Activated naive CD8-positive, alpha-beta T cell treated with anti-CD3 and anti-CD28 coated beads for 36 hours (primary cell): ENCODE measurements at places on chromosomes 16 and 17.

- no peak for DNase-seq
Measured at GRCh38 chr16:86079255-86079885, 180.4 kb downstream of the IRF8 start.

DNA sequence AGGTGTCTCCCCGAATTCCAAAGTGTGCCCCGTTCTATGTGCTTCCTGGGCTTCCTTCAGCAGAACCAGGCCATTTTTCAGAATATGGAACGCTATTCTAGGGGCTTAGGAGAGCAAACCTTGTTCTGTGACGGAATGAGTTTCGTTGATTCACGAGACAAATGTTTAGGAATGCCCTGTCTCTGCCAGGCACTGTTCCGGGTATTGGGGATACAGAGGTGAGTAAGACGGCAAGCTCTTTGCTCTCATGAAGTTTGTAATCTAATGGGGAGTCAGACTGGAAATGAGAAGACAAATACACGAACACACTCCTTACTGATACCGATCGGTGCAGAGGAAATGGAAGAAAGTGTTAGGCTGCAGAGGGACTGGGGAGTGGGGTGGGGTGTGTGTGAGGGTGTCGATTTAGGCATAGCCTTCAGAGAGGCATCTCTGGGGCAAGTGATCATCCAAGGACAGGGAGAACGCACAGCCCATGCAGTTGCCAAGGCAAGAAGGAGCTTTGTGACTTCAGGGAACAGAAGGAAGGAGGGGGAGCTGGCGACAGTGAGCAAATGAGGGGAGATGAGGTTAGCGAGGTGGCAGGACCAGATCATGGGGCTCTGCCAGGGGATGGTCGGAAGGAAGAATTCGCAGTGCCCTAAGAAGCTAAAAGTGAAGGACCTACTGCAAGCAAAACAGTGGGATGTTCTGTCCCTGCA, 189.6 kb downstream of the MSI2 start:
- no peak for DNase-seq

DNA sequence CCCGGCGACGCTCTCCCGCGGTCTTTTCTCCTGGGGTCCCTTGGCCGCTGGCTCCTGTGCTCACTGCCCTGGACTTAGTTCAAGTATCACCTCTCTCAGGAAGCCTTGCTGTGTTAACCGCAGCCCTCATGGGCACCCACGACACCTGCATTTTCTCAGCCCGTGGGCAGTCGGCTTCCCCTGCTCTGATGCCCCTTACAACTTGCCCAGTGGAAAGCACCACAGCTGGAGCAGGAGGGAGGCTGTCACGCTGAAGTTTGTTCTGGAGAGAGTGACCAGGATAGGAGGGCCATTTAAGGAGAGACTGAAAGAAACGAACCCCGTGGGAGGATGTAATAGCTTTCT, 395 bp downstream of the STXBP4 start:
- peak; percentile 32 for DNase-seq

DNA sequence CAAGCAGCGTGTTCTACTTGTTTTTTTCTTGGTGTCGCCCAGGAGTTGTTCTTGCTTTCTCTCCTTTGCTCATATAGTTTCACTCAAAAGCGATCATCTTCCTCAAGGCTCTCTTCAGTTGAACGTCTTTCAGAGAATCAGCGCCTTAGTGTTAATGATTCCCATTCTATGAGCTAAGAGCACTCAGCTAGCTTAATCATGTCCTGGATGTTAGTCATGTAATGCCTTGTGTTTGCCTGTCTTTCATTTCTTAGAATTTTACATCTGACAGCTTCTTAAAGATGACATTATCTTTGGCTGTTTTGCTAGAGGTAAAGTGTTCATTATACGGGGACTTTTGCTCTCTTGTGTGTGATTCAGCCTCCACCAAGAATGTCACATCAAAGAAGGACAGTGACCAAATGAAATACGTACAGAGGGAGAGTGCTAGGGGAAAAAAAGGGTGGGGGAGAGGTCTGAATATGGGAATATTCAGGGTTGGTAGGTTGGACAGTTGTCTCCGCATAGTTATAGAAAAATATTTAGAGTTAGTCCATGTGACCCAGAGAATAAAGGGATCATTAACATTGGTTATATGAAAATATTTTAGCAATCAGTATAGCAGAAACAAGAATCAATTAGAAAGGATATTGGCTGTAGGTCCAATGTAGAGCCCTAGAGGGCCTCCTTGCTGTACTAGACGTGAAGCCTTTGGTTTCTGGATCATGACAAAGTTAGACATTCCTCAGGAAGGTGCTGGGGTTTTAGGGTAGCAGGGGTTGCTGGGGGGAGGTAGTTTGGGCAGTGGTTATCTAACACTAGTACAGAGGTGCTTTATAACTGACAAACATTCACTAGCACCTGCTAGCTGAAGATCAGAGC, 31.9 kb upstream of the ANKFN1 start:
- no peak for DNase-seq

DNA sequence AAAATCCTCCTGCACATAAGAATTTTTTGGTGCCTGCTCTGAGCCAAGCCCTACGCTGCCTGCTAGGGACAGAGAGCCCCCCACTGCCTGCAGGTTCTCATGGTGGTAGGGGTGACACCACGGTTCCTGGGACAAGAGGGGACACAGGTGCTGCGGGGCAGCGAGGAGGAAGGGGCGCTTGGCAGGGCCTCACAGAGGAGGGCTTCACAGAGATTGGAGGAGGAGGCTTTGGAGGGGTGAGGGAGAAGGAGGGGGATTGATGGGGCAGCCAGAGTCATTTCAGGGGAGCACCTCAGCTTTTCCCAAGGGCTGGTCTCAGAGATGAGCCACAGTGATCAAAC, 29.8 kb upstream of the GSG1L start:
- no peak for DNase-seq

GRCh38 chr16:8885674-8886592, 3.8 kb downstream of the LITAFD start:
- no peak for DNase-seq
